ENCODE measurements at places on chromosomes 2 and 18. TPM values are rescaled to one million over a fixed set of nuclear protein-coding genes. Genes with fewer than 3 reads are reported as not detected.

The TWIST2 gene
- 16.6 TPM for total RNA-seq

The MPP4 gene
- 0.07 TPM for total RNA-seq

The CTAGE1 gene
- total RNA-seq = not detected

The STPG4 gene
- total RNA-seq = not detected

The LCT gene
- 0.03 TPM for total RNA-seq

The CD8A gene
- total RNA-seq = 0.34 TPM

The NGEF gene
- total RNA-seq = 18.1 TPM

The UPP2 gene
- not detected for total RNA-seq

The POTEE gene
- total RNA-seq = 0.06 TPM

The TSPYL6 gene
- not detected for total RNA-seq

The SPDYA gene
- 0.15 TPM for total RNA-seq

The C1QL2 gene
- total RNA-seq = 0.29 TPM

The ST6GAL2 gene
- total RNA-seq = 17.5 TPM

Data from A549 treated with GW870086 at 1 μM for 4 hours (cell line).